ENCODE measurements at places on chromosomes 13 and 19.

- DNase-seq = peak; percentile 92
Measured at GRCh38 chr19:51570962-51571575, at the start of gene ZNF175. Gene ZNF175, plus strand, starts transcription at chr19:51571283. Its CDS starts 2,047 bp downstream, at chr19:51573330.

- no peak for DNase-seq
Measured at GRCh38 chr13:27384285-27384684, 40.1 kb upstream of the GTF3A start.

DNA sequence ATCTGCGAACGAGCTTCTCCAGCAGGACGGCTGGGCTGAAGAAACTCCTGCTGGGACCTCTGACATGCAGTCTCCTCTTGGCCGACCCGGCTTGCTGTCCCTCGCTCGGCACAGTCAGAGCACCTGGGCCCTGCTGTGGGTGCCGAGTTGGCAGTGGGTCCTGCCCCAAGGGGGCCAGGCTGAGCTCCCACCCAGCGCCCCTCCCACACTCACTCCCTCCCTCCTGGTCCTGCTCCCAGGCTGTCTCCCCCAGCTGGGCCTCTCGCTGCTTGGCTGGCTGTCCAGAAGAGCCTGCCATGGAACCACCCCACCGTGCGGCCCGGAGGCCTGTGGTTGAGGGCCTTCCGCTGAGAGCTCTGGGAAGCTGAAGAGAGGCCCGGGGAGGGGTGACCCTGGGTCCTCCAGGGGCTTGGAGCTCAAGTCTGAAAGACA, 6.0 kb downstream of the AKT2 start:
- no peak for DNase-seq

- peak; percentile 100 for DNase-seq
Measured at GRCh38 chr19:35557539-35558399, 5.7 kb downstream of the ATP4A start.

- DNase-seq = no peak
Measured at GRCh38 chr13:48890391-48890790, 85.3 kb upstream of the FNDC3A start.

DNA sequence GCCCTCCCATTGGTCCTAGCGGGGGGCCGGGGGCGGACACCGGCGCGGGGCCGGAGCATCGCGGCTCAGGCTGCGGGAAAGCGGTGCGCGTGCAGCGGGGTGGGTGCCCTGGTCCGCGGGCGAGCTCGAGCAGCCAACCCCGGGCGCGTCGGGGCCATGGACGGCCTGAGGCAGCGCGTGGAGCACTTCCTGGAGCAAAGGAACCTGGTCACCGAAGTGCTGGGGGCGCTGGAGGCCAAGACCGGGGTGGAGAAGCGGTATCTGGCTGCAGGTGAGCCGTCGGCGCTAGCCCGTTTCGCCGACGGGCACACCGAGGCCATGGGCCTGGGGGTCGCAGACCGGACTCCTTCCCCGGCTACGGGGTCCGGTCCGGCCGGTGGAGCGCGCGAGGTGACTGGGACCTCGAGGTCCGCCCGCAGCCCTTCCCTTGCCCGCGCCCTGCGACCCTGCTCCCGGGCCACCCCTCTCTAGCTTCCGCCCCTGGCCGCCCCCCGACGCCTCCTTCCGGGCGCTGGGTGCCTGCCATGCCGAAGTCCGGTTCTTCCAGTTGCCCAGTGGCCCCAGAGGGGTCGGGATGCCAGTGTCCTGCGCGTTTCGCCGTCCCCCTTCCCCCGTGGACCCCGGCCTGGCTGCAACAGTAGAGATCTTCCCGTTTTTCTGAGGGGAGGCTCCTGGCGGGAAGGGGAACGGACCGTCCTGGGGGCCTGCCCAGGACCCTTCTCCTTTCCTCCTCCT, at the start of gene REEP6:
Gene REEP6 (plus strand): TSS at position 68 of the 735 bp plus-strand sequence. CDS start 89 bp downstream, at position 157.
- no peak for DNase-seq

- no peak for DNase-seq
Measured at GRCh38 chr19:342801-343421, 1.7 kb downstream of the MIER2 start.

GRCh38 chr19:44749292-44749691, 784 bp downstream of the BCL3 start:
- DNase-seq = no peak

DNA sequence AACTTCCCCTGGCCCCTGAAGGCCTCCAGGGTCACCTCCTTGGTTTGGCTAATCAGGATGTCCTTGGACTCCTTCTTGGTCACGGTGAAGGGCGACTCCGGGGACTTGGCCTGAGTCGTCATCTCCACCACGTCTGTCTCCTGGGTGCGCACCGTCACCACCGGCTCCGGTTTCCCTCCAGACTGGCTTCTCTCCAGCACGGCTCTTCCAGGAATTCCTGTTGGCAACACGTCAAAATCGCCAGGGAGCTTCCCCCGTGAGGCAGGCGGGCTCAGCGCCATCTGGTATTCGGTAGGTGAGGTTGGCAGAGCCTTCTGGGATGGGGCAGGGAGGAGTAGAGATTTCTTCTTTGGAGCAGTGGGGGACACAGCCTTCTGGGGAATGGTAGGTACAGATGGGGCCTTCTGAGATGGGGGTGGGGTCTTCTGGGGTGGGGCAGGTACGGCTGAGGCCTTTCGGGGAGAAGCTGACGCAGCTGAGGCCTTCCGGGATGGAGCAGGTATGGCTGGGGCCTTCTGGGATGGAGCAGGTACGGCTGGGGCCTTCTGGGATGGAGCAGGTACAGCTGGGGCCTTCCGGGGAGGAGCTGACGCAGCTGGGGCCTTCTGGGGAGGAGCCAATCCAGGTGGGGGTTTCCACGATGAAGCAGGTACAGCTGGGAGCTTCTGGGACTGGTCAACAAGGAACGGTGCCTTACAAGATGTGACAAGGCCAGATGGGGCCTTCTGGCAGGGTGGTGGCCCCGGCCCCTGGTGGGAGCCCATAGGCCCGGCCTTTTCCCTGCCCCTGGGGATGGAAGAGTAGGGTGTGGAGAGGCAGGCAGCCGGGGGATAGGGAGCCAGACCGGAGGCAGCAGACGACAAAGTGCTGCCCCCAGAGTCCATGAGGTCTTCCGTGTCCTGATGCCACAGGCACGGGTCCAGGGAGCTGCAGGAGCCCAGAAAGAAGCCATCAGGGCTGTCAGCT, 3.8 kb downstream of the GARIN5B start:
- no peak for DNase-seq

DNA sequence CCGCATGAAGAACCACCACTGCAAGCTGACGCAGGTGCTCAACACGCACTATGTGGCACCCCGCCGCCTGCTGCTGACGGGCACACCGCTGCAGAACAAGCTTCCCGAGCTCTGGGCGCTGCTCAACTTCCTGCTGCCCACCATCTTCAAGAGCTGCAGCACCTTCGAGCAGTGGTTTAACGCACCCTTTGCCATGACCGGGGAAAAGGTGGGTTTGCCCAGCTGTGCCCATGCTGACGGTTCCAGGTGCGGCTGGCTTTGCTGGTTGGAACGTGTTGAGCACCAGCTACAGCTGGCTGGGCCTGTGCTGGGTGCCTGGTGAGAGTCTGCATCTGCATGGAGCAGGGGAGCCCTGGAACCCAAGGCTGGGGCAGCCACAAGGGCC, 60.9 kb downstream of the SMARCA4 start:
- DNase-seq = no peak

DNA sequence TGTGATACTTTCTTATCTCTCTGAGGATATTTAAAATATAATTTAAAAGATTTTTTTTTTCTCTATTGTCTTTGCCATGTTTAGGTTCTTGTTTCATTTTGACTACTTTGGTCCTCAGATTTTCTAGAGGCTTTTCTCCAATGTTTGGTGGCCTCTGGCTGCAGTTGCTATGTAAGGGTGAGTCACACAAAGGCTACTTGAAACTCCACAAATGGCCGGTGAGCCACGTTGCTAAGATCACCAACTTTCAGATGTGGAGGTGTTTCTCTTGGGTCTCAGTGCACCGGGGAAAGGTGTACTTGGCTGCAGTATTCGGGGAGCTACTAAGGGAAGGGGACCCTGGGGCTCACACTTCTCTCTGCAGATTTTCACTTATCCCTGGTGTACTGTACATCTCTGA, 248.1 kb downstream of the HS6ST3 start:
- no peak for DNase-seq

DNA sequence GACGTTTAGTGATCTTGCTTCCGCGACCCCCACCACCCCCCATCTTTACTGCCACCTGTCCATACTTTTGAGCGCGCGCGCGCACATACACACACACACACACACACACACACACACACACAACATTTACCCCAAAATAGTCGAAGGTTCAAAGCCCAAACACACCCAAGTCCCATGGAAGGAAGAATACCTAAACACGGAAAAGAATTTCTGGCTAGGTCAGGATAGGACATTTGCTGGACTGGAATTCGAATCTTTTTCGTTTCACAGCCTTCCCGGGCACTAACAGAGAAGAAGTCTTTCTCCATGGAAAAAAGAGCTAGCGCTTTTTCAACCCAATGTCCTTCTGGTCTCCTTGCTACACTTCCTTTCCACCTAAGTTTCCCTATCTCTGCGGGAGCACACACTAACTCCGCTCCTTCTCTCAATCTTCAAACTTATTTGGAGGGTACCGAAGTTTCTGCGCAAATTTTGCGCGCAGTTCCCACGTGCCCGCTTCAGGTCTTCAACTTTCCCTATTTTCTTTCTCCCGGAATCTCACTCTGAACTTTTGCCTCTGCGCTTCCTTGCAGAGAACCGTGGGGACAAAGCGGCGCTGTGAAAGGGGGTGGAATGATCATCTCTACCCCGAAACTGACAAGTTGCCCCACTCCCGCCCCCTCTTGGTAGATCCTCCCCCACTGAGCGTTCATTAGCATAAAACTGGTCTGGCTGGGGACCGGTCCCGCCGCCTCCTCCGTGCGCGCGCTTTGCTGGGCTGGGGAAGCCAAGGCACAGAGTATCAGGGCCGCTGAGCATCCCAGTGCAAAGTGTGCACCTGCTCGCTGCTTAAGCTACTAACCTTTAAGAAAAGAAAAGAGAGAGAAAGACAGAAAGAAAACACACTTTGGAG, 2.7 kb downstream of the DACH1 start:
- no peak for DNase-seq

GRCh38 chr13:43293986-43294385, 270.6 kb downstream of the DNAJC15 start:
- no peak for DNase-seq

- DNase-seq = no peak
Measured at GRCh38 chr19:35742121-35742724, at the start of gene IGFLR1. Gene IGFLR1, minus strand, starts transcription at chr19:35742452. Its CDS starts 1,272 bp downstream, at chr19:35741180.

- DNase-seq = no peak
Measured at GRCh38 chr19:10832939-10833296, 3.1 kb downstream of the TMED1 start.

DNA sequence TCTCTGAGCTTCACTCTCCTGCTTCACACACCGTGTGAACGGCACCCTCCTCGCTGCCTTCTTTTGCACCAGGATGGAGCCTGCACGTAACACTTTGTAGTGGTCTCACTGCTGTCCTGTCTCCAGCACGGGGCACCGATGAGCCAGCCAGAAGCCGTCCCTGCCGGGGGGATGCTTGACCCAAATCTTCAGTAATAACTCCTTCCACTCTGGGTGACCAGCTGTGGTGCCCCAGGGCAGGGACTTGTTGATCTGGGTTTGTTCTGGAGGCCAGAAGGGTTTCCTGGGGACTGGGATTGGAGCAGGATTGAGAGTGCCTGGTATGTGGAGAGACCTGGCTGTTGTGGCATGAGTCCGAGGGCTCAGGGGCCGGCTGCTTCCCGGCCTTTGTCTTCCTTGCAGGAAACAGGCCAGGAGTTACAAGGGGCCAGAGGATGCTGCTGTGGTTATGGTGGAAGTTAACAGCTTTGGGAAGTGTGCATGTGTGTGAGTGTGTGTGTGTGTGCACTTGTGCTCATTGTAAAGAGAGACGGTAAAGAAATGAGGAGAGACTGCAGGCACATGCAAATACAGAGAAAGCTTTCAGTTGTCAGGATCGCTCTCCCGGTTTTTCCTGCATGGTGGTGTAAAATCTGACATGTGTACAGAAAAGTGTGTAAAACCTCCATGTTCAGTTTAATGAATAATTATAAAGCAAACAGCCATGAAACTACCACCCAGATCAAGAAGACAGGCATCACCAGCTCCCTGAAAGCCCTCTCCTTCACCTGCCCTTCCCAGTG, 18.9 kb downstream of the PAK4 start:
- peak; percentile 87 for DNase-seq

- no peak for DNase-seq
Measured at GRCh38 chr13:51643105-51643881, 59.0 kb downstream of the WDFY2 start.

DNA sequence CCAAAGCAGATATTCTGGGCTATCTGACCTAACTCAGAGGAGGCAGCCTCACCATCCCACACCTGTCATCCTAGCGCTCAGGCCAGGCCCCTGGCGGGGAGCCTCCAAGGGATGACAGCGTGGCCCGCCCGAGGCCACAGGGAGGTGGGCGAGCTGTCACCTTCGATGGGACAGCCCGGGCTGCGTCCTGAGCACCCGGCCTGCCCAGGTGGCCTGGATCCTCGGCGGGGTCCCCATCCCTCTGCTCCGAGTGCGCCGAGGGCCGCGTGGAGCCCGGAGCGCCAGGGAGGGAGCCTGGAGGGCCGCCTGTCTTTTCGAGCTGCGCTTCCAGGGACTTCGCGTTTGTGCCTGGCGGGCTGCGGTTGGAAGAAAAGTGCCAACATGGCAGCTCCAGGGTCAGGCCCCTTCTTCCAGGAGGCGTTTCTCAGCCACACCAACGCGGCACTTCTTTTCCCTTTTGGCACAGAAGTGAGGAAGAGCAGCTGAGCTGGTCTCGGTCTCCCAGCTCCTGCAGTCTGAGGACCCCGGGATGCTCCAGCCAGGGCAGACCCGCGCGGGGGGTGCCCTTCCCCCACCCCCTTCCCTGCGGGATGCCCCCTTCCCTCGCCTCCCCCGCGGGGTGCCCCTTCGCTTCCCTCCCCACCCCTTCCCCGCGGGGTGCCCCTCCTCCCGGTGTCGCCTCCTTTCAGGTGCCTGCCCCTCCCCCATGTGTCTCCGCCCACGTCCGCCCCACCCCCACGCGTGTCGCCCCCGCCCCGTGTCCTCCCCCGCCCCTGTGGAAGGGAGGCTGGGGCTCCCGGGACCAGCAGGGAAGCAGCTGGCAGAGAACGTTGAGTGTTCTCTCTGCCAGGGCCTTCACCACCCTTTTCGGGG, 42.3 kb downstream of the GJA3 start:
- DNase-seq = no peak

GRCh38 chr13:39510316-39510695, 92.7 kb downstream of the LHFPL6 start:
- DNase-seq = no peak

GRCh38 chr19:3095441-3096191, 1.5 kb downstream of the GNA11 start:
- DNase-seq = no peak

DNA sequence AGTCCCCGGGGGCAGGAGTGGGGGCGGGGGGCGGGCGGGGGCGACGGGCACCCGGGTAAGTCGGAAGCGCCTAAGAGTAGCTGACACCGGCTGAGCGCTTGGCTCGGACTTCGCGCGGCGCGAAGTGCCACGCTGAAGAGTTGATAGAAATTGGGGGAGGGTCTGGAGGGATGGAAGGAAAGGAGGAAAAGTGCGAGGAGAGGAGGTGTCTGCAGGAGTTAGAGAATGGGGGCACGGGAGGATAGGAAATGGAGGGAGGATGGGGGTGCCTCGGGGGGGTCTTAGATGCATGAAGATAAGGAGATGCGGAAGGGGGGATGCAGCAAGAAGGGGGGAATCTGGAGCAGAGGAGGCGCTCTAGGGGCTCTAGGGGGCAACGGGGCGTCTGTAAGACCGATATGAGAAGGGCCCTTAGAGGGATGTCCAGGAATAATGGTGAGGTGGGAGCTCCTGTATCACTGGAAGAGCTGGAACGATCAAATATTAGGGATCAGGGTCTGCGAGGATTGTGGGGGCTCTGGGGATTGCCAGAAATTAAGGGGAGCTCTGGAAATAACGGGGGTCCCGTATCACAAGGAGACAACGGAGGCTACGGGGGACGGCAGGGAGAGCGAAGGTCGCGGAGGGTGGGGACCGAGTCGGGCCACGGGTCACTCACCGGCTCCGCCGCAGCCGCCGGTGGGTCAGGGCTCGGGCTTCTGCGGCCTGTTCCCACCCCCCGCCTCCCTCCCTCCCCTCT, at the start of gene MYPOP:
Gene MYPOP (minus strand): TSS at position 702 of the 739 bp plus-strand sequence. CDS start 840 bp downstream, outside the sequence.
- DNase-seq = no peak
